Activated CD4-positive, alpha-beta T cell treated with anti-CD3 and anti-CD28 coated beads for 36 hours (primary cell): ENCODE measurements at places on chromosomes 5 and 9. TPM values are rescaled to one million over a fixed set of nuclear protein-coding genes. Genes with fewer than 3 reads are reported as not detected.

- H3K27me3 ChIP-seq: no peaks in the 10 kb centered on the region
- DNase-seq: no peak
- H3K36me3 ChIP-seq: no peaks in the 10 kb centered on the region
- H3K4me3 ChIP-seq: no peak overlapping the region
- H3K4me1 ChIP-seq: no peaks in the 10 kb centered on the region
Measured at GRCh38 chr5:161278739-161279660, 267.5 kb downstream of the GABRB2 start.

GRCh38 chr9:129076640-129077037 lies 4.3 kb upstream of the DOLPP1 start:
- H3K36me3 ChIP-seq: no peaks in the 10 kb centered on the region
- peaks cover 20% of the 10 kb centered on the region for H3K4me1 ChIP-seq
- no peak overlapping the region for H3K27ac ChIP-seq
- no peak for DNase-seq

- H3K27ac ChIP-seq: no peak overlapping the region
- H3K36me3 ChIP-seq: no peaks in the 10 kb centered on the region
- DNase-seq: no peak
Measured at GRCh38 chr5:150075806-150076205, 10.5 kb downstream of the CSF1R start.

- H3K4me3 ChIP-seq: peak overlapping the region; percentile 92
- H3K4me1 ChIP-seq: peaks cover 20% of the 10 kb centered on the region
- DNase-seq: peak; percentile 42
- peak overlapping the region; percentile 94 for H3K27ac ChIP-seq
- no peaks in the 10 kb centered on the region for H3K27me3 ChIP-seq
- H3K36me3 ChIP-seq: peaks cover 11% of the 10 kb centered on the region
Measured at GRCh38 chr5:138212828-138213160, 329 bp downstream of the CDC23 start.

DNA sequence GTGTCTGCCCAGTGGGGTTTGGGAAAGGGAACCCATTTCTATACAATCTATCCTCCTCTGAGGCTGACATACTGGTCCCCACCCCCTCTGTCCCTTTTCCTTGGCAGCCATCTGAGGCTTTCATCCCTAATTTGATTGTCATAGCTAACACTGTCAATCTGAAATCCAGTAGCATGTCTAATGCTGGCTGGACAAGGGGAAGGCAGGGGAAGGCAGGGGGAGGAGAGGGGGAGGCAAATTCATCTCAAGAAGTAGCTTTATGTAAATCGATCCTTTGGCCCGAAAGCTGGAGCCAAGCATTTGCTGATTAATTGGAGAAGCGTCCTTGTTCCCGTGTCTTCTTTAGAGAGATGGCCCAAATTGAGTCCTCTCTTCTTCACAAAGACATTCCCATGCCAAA lies 314.1 kb upstream of the PANK3 start:
- no peak overlapping the region for H3K27ac ChIP-seq
- H3K4me3 ChIP-seq: no peak overlapping the region
- H3K27me3 ChIP-seq: peaks cover 7% of the 10 kb centered on the region
- H3K4me1 ChIP-seq: no peaks in the 10 kb centered on the region
- DNase-seq: no peak

GRCh38 chr5:102313912-102314311 lies 17.8 kb upstream of the SLCO4C1 start:
- H3K4me3 ChIP-seq: no peak overlapping the region
- no peaks in the 10 kb centered on the region for H3K27me3 ChIP-seq
- no peaks in the 10 kb centered on the region for H3K4me1 ChIP-seq
- DNase-seq: no peak

DNA sequence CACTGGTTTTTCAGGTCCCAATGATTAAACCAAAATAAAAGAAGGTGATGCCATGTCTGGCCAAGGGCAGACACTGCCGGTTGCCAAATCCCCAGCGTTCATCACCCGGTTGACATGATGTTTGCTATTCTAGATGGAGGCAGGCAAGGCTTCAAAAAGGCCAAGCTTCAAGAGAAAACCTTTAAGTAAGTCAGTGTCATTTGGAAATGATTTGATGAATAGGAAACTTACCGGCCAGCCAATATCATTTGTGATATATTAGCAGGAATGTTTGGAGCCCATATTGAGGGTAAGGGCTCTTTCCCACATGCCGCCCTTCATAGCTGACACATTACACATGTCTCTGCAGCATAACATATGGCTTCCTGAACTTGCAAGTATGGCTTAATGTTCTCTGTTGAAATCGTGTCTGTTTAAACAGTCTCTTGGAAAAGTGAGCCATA lies 89.5 kb upstream of the TTC23L start:
- no peak for DNase-seq
- no peak overlapping the region for H3K4me3 ChIP-seq
- no peak overlapping the region for H3K27ac ChIP-seq

- peaks cover 10% of the 10 kb centered on the region for H3K27me3 ChIP-seq
- no peak overlapping the region for H3K27ac ChIP-seq
Measured at GRCh38 chr9:107173422-107174180, 109.5 kb upstream of the RAD23B start.

- no peaks in the 10 kb centered on the region for H3K36me3 ChIP-seq
- H3K27ac ChIP-seq: no peak overlapping the region
- H3K4me3 ChIP-seq: no peak overlapping the region
- no peak for DNase-seq
- H3K4me1 ChIP-seq: no peaks in the 10 kb centered on the region
Measured at GRCh38 chr5:44665101-44665701, 143.5 kb upstream of the MRPS30 start.

DNA sequence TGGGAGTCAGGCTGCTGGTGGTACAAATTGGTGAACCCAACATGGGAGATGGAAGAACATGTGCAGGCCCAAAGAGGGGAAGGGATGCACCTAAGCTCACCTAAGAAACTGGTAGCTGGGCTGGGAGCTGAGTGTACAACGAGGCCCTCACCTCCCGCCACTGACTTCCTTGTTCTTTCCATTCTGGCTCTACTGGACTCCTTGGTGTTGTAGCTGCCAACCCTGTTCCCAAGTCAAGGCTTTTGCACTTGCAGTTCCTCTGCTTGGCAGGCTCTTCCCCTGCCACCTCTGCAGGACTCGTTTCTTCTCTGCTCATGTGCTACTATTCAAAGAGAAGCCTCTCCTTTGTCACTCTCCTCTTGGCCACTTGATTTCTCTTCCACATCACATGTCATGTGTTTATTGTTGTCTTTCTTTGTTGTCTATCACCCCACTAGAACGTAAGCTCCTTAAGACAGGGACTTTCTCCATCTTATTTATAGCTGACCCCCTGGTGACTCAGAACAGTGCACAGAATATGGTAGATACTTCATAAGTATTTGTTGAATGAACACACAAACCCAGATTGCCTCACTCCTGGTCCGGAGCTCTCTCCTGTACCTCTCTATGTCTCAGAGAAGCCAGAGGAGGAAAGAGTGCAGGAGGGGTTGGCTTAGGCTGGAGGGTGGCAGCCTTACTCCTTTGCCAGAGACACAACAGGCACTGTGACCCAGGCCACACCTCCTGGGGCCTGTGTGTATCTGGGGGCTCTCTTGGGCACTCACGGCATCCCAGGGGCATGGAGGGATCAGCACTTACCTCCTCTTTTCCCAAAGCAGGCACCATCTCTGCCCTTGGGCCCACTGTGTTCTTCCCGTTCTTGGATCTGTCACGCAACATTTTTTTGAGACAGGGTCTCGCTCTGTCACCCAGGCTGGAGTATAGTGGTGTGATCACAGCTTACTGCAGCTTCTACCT lies 5.2 kb upstream of the SPINK4 start:
- H3K4me3 ChIP-seq: no peak overlapping the region
- H3K4me1 ChIP-seq: peaks cover 3% of the 10 kb centered on the region
- H3K27me3 ChIP-seq: no peaks in the 10 kb centered on the region

The NPR3 gene
- 0.09 TPM for total RNA-seq

The SPINK6 gene
- total RNA-seq: not detected

The RGS7BP gene
- not detected for total RNA-seq
